ENCODE measurements at places on chromosomes 7 and 10.

GRCh38 chr10:49539320-49539885, 482 bp upstream of the ERCC6 start:
- DNase-seq: no peak

GRCh38 chr7:17304926-17305325, 6.5 kb downstream of the AHR start:
- no peak for DNase-seq

- no peak for DNase-seq
Observed at GRCh38 chr10:114753126-114753525, 68.5 kb upstream of the FHIP2A start.

- no peak for DNase-seq
Observed at GRCh38 chr10:25177093-25177753, 2.4 kb downstream of the GPR158 start.

DNA sequence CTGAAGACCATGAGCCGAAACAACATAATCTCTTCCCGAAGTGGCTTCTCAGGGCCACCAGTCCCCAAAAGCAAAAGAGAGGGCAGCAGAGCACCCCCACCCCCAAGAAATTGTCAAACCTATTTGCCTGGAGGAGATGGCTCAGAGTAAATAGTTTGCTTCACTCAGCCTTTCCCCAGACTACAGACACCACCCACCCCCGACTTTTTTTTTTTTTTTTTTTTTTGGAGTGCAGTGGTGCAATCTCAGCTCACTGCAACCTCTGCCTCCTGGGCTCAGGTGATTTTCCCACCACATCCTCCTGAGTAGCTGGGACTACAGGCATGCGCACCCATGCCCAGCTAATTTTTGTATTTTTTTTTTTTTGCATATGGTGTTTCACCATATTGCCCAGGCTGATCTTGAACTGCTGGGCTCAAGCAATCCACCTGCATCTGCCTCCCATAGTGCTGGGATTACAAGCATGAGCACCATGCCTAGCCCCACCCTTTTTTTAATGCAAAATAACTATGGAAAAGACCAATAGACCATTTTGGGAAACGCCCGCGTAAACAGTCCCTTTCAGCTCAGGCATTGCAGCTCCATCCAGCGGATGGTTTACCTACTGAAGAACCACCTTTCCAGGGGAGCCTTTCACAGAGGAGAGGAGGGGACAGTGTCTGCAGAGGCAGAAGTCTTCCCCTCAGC, 9.7 kb downstream of the ZMIZ1 start:
- DNase-seq: no peak

GRCh38 chr10:123165445-123166072, 11.4 kb downstream of the BUB3 start:
- no peak for DNase-seq

GRCh38 chr7:151083824-151084160, 499 bp upstream of the TMUB1 start:
- DNase-seq: no peak

- no peak for DNase-seq
Observed at GRCh38 chr7:140940898-140941297, 16.2 kb upstream of the BRAF start.

GRCh38 chr10:23399701-23400144, 39.2 kb upstream of the OTUD1 start:
- no peak for DNase-seq

GRCh38 chr7:157849726-157850125, 512.9 kb downstream of the DNAJB6 start:
- no peak for DNase-seq

GRCh38 chr7:3294432-3295100, 6.5 kb upstream of the SDK1 start:
- DNase-seq: no peak

GRCh38 chr7:101112233-101112632, 14.7 kb upstream of the SERPINE1 start:
- DNase-seq: no peak

DNA sequence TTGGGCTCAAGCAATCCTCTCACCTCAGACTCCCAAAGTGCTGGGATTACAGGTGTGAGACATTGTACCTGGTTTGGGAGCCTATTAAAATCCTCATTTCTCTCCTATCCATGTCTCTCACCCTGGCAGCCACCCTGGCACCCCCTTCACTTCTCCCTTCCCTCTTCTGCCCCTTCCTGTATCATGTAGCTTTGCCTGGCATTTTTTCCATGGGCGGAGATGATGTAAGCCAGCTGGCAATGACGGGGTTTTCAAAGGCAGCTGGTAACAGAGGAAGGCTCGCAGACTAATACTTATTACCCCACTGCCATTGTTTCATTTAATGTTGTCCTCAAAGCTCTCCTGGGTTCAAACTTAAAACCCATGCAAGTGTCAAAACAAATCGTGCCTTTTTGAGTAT, 61.9 kb downstream of the RGS10 start:
- no peak for DNase-seq

DNA sequence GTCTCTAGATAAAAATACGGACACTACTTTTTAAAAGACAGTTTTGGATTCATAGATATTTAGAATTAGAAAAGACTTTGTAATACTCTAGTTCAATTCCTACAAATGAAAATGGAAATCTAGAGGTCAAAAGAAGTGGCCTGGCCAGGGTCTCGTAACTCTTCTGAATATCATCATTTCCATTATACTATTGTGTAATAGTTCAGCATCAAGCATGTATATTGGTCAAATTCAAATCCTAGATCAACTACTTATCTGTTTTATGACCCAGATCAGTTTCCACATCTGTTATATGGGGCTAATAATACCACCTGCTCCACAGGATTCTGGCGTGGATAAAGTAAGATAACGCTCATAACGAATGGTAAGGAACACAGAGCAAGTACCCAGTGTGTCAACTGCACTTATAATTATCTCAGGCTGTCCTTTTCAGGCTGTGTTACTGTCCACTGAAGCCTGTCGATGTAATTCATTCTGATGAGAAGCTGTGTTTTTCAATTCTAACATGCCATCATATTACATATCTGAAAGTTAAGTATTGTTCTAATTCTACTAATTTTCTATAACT, 54.3 kb downstream of the ARHGAP21 start:
- DNase-seq: no peak

DNA sequence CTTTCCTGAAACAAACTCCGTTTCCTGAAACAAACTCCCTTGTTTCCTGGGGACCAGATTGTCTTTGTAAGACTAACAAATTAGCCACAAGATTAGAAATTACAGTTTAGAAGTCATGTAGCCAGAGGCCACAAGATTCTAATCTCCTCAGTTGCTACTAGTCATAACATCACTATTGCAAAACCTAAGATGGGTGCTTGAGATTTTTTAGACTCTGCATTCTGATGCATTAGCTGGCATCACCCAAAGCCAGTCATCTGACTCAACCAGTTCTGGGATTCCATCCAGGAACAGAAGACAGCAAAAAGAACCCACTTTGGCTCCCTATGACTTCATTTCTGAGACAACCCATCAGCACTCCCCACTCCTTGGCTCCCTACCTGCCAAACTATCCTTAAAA, 367.9 kb upstream of the MBL2 start:
- DNase-seq: no peak

DNA sequence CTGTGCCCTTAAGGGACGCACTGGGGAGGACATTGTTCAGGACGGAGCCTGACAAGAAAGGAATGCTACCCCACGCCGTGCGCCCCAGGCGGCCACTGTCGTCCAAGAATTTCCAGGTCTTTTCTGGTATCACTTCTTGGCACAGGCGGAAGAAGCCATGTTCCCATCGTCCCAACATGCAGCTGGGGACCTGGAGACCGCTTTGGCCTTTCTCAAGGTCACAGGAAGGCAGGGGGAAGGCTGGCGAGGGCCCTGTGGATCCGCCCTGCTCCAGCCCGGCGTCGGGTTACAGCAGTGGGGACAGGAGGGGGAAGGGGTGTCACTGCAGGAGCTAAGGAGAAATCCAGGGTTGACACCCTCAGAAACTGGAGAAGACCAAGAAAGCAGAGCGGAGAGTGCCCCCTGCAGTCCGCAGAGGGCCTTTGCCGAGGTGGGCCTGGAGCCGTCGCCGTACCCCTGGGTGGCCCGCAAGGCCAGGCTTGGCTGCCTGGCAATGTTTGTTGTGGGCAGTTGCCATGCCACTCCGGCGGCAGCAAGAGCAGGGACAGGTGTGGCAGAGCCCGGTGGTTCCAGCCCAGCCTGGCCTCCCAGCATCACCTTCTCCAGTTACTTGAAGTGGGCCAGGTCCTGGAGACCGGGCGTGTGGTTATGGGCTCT, 104.1 kb downstream of the LHPP start:
- no peak for DNase-seq

- DNase-seq: no peak
Observed at GRCh38 chr7:27152816-27153442, 546 bp upstream of the HOXA3 start.

GRCh38 chr7:93910076-93910994, 4.0 kb downstream of the GNGT1 start:
- no peak for DNase-seq

DNA sequence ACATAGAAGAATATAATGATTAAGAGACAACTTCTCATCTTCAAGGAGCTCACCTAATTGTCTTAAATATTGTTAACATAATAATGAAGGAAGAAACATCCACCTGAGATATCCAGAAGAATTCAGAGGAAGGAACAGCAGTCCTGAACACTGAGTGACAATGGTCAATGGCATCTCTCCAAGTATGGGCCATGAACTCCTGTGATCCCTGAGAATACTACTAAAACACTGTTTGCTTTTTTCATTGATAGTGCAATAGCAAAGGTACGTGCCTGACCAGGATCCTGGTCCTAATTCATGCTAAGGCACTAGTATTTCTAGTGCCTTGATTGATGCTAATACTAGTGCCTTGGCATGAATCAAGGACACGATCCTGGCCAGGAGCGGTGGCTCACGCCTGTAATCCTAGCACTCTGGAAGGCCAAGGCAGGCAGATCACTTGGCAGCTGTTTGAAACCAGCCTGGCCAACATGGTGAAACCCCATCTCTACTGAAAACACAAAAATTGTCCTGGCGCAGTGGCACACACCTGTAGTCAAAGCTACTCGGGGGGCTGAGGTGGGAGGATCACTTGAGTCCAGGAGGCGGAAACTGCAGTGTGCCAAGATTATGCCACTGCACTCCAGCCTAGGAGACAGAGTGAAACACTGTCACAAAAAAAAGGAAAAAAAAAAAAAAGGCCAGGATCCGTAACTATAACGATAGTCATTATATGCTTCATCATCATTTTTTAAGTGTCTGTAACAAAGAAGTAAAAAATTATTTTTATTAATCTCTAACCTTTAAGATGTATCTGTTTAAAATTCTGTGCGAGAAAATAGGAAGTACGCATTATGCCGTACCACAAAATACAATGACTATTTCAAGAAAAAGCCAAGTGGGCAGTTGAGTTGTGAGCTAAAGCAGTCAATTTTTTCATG, 49.1 kb downstream of the SRPK2 start:
- DNase-seq: no peak

DNA sequence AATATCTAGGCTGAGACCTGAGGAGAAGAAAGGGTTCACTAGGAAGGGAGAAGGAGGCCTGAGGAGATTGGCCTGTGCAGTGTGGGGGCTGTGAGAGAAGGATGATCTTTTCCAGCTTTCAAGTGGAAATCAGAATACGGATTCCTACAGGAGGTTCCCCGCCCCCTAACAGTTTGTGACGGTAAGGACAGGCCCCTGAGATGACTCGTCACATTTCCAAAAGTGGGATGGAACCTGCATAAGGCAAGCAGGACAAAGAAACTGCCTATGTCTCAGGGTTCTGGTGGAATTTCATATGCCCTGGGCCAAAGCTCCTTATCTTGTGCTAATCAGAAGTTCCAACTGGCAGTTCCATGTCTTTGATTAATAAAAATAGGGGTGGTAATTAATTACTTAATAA, 275.6 kb downstream of the SNX10 start:
- no peak for DNase-seq

GRCh38 chr7:5671046-5671445, 110.4 kb downstream of the RNF216 start:
- no peak for DNase-seq

DNA sequence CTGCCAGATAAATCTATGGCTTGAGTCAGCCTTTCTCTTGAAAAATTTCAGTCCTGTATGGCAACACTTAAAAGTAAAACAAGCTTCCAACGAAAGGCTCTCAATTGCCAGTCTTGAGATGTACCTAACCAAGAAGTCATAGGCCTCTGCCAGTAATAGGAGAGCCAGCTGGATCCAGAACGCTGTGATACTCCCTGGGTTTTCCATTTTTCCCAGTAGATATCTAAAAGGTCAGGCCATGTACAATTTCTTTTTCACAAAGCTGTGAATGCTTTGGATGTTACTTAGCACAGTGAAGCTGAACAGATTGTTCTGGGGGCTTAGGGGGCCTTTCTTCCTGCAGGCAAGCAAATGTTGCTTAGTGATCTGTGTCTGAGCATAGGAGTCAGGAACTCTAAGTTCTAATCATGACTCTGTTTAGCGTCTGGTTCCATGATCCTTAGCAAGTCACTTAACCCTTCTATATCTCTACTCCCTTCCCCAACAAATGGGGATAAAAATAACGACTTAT, 86.5 kb downstream of the ARMH3 start:
- no peak for DNase-seq

GRCh38 chr7:7321681-7322080, 139.3 kb downstream of the C1GALT1 start:
- DNase-seq: no peak

DNA sequence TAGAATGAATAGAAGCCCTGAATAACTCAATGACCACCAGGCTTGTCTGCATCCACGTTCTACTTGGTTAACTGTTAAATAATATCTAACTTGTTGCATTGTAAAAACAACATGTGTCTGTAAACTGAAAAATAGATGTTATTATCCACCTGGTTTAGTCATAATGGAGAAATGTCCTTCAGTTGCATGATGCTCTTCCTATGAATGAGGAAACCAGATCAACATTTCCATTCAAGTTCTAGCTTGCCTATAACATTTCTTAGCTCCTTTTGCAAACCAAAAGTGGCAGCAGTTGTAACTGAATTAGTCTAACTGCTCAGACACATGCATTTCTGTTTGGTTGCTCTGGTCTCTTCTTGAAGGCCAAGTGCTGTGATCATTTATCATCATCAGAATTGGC, 62.9 kb upstream of the BET1 start:
- DNase-seq: no peak

GRCh38 chr7:77444123-77444522, 28.0 kb upstream of the GSAP start:
- no peak for DNase-seq

GRCh38 chr10:89954787-89955566, 253.6 kb downstream of the KIF20B start:
- no peak for DNase-seq

- no peak for DNase-seq
Observed at GRCh38 chr7:32116436-32116835, 46.2 kb upstream of the PDE1C start.

Data from stimulated activated CD8-positive, alpha-beta memory T cell treated with anti-CD3 and anti-CD28 coated beads, Interleukin-4, amount 100 ng/mL, for 4 hours (primary cell).